DMS153 (cell line): ENCODE measurements at places on chromosomes 5 and 9.

DNA sequence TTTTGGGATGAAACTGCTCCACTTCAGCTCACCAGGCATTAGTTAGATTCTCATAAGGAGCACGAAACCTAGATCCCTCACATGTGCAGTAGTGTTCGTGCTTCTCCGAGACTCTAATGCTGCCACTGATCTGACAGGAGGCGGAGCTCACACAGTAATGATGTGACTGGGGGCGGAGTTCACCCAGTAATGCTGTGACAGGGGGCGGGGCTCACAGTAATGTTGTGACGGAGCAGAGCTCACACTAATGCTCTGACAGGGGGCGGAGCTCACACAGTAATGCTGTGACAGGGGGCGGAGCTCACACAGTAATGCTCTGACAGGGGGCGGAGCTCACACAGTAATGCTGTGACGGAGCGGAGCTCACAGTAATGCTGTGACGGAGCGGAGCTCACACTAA, 27.1 kb upstream of the LRRC14B start:
- no peak for DNase-seq

- no peak for DNase-seq
Observed at GRCh38 chr5:53237876-53238275, 128.3 kb upstream of the MOCS2 start.

DNA sequence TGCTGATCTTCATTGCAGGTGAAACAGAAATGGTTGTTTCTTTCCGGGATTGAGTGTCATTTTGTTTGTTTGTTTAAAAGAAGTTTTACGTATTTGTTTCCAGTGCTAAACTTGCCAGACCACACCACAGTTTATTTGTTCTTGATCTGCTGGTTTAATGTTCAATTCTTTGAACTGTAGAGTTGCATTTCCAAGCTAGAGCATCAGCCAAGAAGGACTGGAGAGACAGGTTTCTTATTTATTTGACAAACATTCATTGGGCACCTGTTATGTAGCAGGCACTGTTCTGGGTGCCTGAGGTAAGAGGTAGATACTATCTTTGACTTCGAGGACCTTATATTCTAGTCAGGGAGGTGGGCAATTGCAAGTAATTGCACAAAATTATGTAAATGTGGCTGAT, 45.0 kb downstream of the MCCC2 start:
- DNase-seq, result no peak

DNA sequence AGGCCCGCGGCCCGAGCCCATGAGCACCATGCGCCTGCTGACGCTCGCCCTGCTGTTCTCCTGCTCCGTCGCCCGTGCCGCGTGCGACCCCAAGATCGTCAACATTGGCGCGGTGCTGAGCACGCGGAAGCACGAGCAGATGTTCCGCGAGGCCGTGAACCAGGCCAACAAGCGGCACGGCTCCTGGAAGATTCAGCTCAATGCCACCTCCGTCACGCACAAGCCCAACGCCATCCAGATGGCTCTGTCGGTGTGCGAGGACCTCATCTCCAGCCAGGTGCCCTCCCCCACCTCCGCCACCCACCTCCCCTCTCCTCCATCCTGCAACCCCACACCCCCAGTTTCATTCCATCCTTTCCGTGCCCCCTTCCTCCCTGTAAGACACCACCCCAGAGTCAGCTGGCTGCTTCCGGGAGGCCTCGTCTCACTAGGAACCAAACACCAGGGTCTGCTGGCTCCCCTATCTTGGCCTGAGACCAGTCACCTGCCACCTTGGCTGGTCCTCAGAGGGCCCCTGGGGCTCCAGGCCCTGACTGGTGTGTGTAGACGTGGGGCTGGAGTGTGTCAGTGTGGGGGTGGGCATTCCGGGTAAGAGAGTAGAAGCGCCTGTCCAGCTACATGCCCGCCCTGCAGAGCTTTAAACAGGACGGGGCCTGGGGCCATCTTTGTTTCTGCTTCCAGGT, 655 bp downstream of the GRIN1 start:
- DNase-seq, result no peak

DNA sequence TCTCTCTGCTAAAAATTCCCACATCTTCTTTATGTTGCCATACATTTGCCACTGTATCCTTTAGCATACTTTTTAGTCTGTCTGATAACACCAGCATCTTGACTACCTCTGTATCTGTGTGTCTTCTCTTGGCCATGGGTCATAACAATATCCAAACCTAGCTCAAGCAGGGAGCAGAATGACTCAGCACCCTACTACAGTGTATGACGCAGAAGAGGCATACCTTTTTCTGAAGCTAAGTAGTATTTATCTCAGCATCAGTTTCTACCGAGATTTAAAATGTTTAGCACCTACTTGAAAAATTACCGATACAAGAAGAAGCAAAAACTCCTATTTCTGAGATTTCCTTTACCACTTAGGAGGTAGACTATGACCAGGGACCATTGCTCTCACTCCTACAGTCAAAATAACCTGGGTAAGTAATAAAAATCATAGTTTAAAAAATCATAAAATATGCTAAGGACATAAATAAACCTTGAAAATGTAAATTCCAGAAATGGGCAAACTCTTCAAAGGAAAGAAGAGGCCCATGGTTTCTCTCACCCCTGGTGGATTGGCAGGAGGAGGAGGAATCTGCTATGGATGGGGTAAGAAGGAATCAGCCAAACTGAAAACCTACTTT, 286.5 kb downstream of the MAST4 start:
- no peak for DNase-seq

- DNase-seq, result no peak
Observed at GRCh38 chr5:78353520-78353919, 6.9 kb upstream of the SCAMP1 start.

DNA sequence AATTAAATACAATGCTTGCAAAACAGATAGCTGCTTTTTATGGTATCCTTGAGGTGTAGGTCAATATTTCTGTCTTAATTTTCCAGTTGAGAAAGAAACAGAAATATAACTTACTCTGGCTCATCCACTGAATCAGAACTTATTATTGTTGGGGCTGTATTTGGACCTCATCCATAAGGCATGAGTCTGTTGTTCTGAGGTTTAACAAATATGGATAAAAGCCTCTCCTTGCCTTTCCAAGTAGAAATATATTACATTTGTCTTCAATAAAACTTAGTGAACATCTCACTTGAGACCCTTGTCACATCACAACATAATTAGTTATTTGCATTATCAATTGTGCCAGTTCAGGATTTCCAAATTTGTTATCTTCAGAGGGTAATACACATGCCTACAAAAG, 525.8 kb downstream of the AGTPBP1 start:
- DNase-seq, result no peak

DNA sequence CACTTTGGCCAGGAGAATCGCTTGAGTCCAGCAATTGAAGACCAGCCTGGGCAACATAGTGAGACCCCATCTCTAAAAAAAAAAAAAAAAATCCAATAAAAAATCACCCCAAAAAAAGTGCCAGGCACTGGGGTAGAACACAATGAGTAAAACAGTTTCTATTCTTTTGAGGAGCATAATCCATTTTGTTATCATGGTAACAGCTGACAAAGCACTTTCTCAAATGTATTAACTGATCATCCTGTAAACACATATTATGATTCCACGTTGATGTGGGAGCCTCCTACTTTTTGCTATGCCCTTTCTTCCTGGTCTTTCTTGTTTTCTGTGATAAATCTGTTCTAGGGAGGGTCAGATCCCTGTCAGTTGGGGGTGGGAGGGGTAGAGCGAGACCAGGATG, 20.7 kb upstream of the FAM13B start:
- no peak for DNase-seq

- no peak for DNase-seq
Observed at GRCh38 chr5:57299986-57300385, 126.1 kb downstream of the GPBP1 start.

GRCh38 chr9:32533336-32533735, 7.3 kb upstream of the RIGI start:
- no peak for DNase-seq

DNA sequence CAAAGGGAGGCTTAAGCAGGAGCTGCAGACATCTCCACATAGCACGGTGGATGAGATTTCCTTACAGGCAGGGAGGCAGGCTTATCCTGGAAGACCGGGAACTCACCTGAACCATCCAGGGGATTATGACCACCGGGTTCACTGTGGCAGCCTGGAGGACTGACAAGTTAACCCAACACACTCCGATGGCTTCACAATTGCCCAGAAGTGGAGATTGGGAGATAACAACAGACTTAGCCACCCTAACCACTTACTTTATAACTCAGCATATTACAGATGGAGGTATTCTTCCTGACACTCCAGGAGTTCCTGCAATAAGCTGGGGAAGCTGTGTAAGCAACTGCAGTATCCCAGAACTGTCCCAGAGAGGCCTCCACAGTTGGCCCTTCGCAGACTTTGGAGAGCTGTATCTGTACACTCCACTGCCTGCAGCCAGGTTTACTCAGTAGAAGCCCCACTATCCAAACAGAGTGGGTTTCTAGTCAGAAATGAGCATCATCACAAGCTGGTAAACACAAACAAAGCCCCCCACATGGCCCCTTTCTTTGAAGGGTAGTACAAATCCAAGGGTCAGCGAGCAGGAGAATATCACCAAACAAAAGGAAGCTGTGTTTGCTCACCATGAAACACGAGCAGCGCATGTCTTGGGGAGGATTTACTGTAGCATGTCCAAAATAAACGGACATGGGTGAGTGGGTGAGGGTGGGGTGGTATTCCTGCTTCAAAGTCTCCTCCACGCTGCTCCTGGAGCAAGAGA, 462.2 kb downstream of the RASEF start:
- no peak for DNase-seq

DNA sequence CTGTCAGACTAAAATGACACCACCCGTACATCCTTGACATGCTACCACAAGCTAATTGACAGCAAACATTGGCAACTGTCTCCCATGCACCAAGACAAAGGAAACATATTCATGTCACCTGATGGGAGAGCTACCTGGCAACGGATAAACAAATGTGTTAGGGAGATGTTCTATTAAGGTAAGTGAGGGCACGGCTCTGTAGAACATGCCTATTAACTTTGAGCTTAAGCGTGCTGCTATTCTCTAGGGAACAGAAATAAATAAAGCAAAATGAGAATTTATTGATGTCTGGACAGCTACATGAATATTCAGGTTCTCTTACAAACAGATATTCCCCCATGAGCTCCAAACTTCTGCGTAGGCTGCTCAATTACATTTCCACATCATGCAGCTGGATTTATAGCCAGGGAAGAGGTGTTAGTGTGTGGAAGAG, 361.4 kb upstream of the RFX3 start:
- DNase-seq, result peak; percentile 99

DNA sequence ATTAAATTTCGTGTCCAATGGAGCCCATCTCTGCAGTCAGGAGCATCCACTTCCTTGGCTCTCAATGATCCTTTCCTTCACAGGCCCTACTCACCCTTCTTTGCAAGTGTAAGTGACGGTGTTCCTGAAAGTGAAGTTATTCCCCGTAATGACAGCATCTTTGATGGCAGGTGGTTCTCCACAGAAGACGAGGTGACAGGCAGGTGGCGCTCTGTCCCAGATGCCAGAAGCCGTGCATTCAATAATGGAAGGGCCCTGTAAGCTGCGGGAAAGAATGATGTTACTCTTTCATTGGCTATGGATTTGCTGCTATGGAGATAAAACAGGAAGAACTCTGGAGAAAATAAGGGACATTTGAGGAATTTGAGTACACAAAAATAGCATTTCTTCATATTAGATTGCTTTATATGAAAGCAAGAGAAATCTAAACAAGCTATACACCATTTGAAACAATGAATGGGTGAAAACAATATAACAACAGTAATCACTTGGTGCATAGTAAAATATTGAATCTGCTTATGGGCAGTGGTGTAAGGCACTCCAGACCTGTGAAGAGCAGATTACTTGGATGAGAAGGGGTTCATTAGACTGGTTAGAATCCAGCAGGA, 89.9 kb upstream of the TXNDC8 start:
- DNase-seq, result no peak

DNA sequence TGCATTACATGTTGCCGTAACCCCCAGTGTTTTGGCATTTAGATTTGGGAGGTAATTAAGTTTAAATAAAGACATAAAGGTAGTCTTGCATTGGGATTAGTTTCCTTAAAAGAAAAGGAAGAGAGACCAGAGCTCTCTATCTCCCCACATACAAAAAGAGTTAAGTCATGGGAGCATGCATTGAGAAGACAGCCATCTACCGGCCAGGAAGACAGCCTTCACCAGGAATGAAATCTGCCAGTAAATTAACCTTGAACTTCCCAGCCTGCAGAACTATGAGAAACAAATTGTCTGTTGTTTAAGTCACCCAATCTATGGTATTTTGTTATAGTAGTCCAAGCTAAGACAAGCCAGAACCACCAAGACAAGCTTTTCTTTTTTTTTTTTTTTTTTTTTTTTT, 567.0 kb upstream of the CDH18 start:
- no peak for DNase-seq

DNA sequence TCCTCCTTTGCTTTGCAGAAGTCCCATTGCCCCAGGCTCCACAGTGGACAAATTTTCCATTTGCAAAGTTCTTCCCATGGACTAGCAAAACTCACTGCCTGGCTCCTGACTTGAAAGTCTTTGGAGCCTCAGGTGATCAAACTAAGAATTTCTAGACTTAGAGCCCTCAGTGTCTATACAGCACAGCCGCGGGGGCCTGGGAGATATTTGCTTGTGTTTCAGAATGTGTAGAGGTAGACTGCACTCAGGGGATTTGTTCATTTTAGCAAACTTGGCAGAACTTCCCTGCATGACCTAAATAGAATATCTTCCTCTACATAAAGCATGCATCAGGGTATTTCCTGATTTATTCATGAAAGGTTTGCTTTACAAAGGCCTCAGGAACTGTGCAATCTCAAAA, 384.2 kb upstream of the ZNF462 start:
- no peak for DNase-seq

DNA sequence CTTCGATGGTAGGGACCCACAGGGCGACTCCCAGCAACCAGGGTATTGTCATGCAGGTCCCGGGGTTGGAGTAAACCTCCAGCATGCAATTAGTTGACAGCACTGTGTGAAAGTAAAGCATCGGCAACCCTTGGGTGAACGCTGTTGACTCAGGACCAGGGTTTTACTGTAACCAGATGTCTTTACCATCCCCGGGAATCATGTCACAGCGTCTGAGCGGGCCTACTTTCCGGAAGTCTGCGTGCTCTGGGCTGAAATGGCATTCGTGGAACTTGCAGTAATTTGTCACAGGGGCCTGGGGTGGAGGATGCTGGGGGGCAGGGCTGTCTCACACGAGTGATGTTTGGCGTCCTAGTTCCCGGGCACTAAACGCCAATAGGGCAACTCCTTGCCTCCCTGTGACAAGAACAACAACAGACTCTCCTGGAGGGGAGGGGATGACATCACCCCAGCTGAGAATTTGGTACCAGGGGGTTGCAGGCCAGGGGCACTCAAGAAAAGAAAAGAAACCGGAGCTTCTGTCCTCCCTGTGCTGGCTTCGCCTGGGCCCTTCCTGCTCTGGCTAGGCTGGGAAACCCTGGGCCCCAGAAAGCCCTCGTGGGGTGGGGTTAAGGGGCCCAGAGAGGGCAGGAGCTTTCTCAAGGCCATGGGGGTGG, 10.1 kb upstream of the UBAC1 start:
- no peak for DNase-seq
